ENCODE measurements at places on chromosomes 7 and 10.
A peak's percentile ranks its signal among the peaks of the same experiment; 100 is the strongest.

- DNase-seq: no peak
Measured at GRCh38 chr7:122951006-122951405, 44.5 kb downstream of the TAS2R16 start.

GRCh38 chr7:2641406-2642393 lies 9.9 kb downstream of the TTYH3 start:
- no peak for DNase-seq

DNA sequence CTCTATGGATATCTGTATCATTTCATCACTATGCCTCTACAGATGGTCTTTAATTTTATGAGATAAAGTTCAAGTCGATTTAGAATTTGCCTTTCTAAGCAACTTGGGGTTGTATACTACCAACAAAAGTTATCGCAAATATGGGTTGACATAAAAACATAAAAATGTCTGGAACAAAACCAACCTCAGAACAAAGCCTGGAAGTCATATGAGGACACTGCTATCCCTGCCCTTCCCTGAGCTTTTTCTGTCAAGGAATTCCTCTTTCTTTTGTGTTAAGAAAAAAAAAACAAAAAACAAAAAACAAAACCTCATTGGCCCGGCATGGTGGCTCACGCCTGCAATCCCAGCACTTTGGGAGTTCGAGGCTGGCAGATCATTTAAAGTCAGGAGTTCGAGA lies 319.3 kb downstream of the CAMK1D start:
- no peak for DNase-seq

GRCh38 chr7:147438216-147438615 lies 1152.3 kb upstream of the C7orf33 start:
- DNase-seq: no peak

DNA sequence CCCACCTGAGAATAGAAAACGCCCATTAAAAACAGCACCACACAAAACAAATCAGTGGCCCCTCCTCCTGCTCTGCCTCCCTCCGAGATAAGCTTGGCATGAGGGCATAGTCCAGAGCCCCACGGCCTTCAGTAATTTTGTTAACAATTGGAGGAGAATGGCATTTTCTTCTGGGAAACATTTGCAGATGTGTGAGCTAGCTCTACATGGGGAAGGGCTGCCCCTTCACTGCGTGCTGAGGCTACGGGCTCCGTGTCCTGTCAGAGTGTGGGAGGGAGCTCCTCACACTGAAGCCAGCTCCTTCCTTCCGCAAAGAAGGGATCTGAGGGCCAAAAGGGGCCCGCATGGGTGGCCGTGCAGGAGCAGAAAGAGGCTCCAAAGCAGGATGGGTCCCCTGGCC lies 15.2 kb downstream of the GRK5 start:
- no peak for DNase-seq

- DNase-seq: no peak
Measured at GRCh38 chr7:100488333-100489095, 4.8 kb downstream of the NYAP1 start.

DNA sequence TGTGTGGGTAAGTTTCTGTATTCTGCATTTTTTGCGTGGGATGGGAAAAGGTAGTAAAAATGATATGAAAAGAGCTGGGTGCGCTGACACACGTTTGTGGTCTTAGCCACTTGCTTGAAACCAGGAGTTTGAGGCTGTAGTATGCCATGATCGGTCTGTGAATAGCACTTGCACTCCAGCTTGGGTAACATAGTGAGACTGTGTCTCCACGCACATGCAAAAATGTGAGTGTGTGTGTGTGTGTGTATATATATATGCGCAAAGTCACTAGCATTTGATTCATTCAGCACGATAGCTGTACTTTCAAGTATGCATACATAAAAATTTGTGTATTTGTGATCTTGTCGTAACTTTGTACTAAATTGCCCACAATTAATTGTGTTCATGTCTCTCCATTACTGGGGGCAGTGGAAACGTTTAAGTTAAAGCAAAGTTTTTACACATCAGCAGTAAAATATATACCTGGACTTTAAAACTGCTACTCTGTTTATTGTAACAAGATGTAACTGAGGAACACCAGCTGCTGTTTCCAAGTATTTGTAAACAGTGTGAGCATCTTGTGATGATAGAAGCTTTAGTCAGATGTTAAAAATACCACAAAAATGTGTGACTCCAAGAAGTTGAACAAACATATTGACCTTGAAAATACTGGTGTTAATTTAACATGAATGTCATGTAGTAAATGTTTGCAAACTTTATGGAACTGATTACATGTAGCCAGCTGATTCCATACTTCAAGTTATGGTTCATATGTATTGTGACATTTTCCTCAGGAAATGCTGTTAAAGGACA lies 1.6 kb downstream of the ZRANB1 start:
- no peak for DNase-seq

DNA sequence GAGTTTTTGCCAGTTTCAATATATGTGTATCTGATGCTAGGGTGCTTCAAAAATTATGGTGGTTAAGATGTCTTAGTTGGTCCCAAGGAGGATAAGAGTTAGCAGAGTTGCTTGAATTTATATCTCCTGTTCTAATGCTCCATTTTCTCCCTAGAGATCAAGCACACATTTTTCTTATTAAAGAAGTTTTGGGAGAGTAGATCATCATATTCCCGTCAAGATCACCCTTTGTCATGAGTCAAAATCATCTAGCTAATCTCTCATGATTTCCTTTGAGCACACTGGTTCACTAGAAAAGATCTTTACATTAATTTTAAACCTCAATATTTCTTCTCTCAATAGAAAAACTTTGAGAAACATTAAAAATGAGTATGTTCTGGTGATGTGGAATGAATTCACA lies 429.9 kb upstream of the SEMA3A start:
- DNase-seq: no peak

DNA sequence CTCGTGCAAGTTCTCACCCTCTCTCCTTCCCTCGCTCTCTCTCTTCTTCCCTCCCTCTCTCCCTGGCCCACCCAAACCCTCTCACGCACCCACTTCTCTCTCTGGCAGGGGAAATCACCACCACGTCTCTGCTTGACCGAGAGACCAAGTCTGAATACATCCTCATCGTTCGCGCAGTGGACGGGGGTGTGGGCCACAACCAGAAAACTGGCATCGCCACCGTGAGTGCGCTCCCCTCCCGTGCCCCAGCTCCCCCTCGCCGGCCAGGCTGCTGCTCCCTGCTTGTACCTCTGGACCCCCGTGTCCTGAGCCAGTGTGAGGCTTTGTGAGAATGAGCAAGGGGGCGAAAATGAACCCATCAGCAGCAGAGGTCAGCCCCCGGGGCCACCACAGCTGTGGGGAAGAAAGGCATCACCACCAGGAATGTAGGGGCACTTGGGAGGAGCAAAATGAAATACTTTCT lies 25.5 kb downstream of the C10orf105 start:
- no peak for DNase-seq

DNA sequence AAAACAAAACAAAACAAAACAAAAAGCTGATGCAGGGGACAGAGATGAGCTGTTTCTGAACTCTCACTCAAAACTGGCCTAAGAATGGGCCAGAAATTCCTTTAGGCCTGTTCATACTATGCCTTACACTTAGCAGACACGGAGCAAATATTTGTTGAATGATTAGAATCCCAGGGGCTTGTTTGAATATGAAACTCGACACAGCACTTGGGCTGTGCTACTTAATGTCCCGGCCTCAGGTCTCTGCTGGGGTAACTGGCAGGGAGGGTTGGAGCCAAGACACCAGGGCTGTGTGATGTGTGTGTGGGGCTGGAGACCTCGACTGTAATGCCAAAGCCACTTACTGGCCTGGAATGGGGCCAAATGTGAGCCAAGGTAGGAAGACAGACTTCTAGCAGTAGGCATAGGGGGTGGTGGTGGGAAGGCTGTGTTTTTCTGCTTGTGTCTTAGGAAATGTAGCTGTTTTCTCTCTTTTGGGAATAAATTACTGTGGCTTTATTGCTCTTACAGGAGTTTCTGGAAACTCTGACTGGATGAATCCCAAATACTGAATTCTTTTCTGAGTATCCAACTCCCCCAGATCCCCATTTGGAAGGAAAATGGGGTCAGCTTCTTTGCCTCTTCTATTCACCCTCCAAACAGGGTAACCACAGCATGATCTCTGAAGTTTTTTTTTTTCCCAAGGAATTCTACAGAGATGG lies 66.7 kb downstream of the EMX2 start:
- no peak for DNase-seq

GRCh38 chr7:7438851-7439250 lies 96.8 kb downstream of the COL28A1 start:
- DNase-seq: no peak

DNA sequence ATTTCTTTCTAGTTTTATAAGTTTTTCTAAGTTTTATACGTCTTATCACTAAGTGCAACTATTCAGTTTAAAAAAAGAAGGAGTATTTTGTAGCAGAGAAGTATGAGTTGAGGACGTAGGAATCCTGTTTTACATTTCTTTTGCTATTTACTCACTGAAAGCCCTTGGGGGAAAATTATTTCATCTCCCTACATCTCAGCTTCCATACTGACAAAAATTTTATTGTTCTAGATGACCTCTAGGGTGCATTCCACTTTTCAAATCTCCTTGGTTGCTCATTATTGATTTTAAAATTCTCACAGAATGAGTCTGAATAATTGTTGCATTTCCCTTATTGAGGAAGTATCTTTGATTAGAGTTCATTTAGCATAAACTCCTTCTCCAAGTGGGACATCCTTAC lies 14.9 kb upstream of the PDK4 start:
- no peak for DNase-seq

DNA sequence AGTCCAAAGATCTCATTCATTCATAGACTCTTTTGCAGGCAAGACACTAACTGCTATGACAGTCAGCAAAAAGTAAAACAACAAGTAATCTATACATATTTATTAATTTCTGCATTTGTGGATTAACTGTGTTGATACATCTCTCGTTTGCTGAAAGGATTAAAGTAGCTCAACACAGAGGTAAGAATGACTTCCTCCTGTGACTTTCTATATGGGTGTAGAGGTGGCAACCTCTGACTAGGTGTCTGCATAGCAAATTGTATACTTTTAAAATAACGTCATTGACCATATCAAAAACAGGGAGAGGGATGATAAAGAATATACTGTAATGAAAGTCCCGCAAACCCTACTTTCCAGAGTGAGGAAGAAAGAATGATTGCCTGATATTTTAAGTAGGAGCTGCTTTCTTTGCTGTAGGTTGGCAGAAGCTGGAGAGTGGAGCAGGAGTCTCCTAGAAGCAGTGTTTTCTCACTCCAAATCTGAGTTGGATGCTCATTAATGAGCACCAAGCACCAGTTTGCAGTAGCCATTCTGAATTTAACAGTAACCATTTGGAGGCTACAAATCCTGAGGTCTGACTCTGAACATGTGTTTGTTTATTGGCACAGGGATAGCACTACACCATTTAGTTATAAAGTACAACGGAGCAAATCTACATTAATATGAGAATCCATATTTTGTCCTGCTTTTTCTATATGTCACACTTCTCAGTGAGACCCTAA lies 9.2 kb upstream of the LRRN3 start:
- no peak for DNase-seq

DNA sequence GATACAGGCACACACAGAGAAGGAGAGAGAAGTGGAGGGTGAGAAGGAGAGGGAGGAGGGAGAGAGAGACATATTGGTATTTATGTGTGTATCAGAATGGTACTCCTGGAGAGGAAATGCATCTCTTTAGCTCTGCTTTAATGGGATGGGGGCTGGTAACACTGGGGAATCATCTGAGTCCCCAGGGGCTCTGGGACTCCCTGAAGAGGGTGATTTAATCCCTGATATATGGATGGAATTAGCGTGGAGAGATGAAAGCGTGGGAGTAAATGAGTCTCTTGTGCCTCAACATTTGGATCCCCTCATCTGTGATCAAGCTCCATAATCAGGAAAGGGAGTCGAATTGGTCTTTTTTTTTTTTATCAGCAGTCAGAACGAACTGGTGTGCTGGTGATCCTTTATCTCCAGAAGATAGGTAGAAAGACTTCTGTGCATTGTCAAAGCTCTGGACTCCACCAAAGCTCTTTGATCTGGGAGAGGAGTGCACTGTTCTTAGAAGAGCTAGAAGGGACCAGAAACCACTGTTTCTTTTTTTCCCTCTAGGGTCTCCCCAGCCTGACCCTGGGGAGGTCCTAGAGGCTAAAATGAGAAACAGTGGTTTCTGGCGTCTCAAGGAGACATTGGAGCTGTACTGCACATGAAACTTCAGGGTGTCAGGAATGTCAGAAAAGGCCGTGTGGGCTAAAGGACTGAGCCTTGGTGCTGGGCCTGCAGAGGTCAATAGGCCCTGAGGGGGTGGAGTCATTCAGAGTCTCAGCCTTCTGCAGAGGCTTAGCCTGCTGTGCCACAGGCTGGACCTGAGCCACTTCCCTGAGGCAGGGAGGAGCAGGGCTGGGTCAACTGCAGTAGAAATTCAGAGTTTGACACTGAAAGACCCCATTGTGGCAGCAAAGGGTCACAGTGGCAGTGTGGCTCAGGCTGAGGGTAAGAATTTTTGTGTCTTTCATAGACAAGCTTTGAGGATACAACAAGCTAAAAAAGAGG lies 234.4 kb upstream of the SLC26A5 start:
- DNase-seq: peak; percentile 89

GRCh38 chr10:88437411-88437810 lies 145.7 kb downstream of the RNLS start:
- DNase-seq: no peak

- DNase-seq: no peak
Measured at GRCh38 chr10:109374215-109374614, 549.1 kb downstream of the XPNPEP1 start.

DNA sequence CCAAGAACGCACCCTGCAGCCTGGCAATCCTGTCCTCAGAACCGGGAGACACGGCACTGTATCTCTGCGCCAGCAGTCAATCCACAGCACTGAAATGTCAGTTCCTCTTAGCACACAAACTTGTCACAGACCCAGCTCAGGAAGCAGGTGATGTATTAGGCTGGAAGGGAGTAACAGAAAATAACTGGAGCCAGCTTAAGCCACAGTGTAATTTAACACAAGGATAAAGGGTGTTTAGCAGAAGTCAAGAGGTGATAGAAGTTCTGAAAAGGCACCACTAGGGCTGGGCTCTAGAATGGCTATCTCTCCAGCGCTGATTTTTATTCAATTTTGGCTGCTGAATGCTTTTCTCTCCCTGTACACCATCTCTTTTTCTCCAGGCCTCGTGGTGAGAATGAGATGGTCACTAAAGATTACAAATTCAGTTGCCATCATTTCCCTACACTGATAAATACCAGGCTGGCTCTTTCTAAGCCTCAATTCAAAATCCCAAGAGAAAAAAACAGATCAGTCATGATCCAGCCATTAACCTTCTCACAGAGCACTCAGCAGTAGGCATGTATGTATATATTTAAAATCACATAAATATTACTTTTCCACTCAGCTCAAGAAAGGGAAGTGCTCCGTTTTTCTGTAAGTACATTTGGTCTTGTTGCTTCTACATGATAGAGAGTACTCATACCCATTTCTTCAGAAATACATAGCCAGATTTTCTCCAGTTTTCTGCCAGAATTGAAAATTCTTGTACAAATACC lies 102.7 kb upstream of the PRSS1 start:
- DNase-seq: peak; percentile 72

- DNase-seq: no peak
Measured at GRCh38 chr10:6195846-6196245, 6.9 kb upstream of the PFKFB3 start.

DNA sequence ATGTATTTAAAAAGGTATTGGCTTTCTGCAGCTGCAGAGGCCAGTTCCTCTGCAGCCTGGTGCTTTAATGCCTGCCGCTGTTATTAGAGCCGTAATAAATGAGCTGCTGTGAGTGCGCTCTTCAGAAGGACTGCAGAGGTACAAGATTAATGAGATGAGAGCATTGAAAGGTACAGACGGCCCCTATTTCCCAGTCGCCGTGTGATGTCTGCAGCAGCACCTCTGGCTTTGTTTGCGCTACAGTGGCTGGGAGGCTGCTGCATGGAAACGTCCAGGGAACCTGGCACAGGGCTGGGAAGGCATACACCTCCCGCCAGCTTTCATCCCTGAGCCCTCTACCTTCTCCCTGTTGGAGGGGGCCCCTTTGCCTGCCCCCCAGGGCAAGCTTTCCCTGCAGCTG lies 383.8 kb upstream of the ZMIZ1 start:
- DNase-seq: peak; percentile 3
